ENCODE measurements at places on chromosomes 6 and 20. TPM values are rescaled to one million over a fixed set of nuclear protein-coding genes. Genes with fewer than 3 reads are reported as not detected.

Gene SCUBE3
- total RNA-seq: 2.5 TPM

Gene GNL1
- 33.2 TPM for total RNA-seq

Gene GNAS-AS1
- 2.0 TPM for total RNA-seq

Gene SMLR1
- total RNA-seq: not detected

Gene ARMC2
- total RNA-seq: 22.7 TPM

Gene KHDC3L
- 0.27 TPM for total RNA-seq

Gene CAP2
- 13.8 TPM for total RNA-seq

Gene KIAA0408
- total RNA-seq: 74.0 TPM

Gene BIRC7
- not detected for total RNA-seq

Gene CUTA
- total RNA-seq: 66.1 TPM

Gene NKAPL
- 2.5 TPM for total RNA-seq

Gene MEP1A
- total RNA-seq: 0.09 TPM

Gene LGSN
- not detected for total RNA-seq

Gene IPCEF1
- total RNA-seq: 4.4 TPM

Gene CD40
- total RNA-seq: 1.6 TPM

Gene ADGRB3
- total RNA-seq: 237 TPM

Gene CST3
- total RNA-seq: 183 TPM

Gene GABRR2
- total RNA-seq: 0.45 TPM

Gene PLCB4
- 36.4 TPM for total RNA-seq

Gene MED20
- 17.6 TPM for total RNA-seq

Gene THBS2
- total RNA-seq: 5.8 TPM

Gene CGA
- 0.82 TPM for total RNA-seq

Gene SLC22A2
- total RNA-seq: 0.36 TPM

Gene CALHM6
- total RNA-seq: 2.8 TPM

Gene RAB22A
- total RNA-seq: 26.9 TPM

Gene BNIP5
- total RNA-seq: not detected

Gene PTGIS
- total RNA-seq: 9.7 TPM

Gene TCP1
- total RNA-seq: 169 TPM
